ENCODE measurements at places on chromosomes 6 and 20.

DNA sequence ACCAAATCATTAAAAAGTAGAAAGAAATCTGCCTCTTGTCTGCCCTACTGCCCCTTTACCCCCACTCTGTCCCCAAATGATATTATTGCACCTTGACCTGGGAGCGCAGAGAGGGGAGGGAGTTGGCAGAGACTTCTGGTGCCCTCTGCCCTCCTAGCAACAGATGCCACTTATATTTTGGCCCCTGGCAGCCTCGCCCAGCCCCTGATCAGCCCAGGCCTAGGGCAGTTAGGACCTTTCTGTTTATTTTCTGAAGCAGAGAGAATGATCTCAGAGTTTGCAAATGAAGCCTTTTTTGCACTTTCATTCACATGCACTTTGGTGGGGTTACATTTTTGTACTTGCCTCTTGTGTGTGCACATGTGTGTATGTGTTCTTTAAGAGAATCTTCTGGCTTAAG, 8.4 kb upstream of the SGK2 start:
- DNase-seq: no peak

GRCh38 chr20:2820896-2821869, 5.0 kb downstream of the TMEM239 start:
- no peak for DNase-seq

DNA sequence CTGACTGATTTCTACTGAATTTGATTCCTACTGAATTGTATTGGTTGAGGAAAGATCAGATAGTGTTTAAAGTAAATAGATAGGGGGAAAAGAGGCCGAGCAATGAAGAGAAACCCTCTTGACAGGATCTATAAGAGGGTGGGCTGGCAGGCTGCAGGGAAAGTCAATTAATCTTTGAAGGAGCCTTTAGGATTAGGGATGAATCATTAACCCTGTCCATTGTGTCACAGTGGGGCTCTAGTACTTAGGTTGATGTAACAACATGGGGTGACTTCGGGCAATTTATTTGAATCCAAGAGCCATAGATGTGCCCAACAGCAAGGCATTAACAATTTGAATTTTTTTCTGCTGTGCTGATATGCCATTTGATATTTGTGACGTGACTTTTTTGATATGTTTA, 7.5 kb downstream of the RFX6 start:
- no peak for DNase-seq

DNA sequence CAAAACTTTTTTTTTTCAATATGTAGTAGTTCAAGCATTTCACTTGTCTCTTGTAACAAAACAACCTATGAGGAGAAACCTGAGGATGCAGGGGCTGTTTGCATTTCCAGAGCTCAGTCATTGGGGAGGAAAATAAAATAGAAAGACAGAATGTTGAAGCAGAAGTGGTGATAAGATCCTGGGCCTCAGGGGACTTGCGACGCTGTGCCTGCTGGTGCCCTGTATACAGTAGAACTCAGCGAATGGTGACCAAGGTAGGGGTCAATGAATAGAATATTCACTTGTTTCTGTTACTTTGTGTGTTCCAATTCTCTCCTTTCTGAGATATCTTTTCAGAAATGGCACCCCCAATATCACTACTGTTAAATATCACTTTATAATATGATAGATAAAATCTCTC, 271.6 kb downstream of the FARS2 start:
- DNase-seq: no peak

Measured in posterior cingulate gyrus (tissue), 11 donors.